ENCODE measurements at places on chromosomes 3 and 15.

- DNase-seq, result no peak
Observed at GRCh38 chr15:45586125-45586524, 1.1 kb upstream of the BLOC1S6 start.

- no peak for DNase-seq
Observed at GRCh38 chr3:151733613-151734012, at the start of gene AADACL2. TSS of gene AADACL2 (plus strand) at chr3:151733927. CDS start at chr3:151734036, 109 bp downstream.

- no peak for DNase-seq
Observed at GRCh38 chr3:126083138-126083445, 832 bp downstream of the SLC41A3 start.

DNA sequence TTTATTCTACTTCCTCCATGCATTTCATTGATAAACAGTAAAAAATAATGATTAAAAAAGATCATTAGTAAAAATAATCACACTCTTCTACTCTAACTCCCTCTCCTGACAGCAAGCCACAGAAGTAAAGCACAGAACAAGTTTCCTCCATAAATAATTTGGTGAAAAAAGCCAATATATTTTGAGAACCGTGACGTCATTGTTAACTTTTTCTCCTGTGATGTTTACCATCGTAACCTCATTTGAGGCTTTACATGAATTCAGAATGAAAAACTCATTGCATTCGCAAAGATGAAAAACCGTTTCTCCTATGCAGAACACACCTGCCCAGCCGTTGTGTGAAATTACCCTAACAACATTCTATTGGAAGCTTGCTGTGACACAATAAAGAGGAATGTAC is 120.7 kb downstream of the NSUN3 start:
- no peak for DNase-seq

DNA sequence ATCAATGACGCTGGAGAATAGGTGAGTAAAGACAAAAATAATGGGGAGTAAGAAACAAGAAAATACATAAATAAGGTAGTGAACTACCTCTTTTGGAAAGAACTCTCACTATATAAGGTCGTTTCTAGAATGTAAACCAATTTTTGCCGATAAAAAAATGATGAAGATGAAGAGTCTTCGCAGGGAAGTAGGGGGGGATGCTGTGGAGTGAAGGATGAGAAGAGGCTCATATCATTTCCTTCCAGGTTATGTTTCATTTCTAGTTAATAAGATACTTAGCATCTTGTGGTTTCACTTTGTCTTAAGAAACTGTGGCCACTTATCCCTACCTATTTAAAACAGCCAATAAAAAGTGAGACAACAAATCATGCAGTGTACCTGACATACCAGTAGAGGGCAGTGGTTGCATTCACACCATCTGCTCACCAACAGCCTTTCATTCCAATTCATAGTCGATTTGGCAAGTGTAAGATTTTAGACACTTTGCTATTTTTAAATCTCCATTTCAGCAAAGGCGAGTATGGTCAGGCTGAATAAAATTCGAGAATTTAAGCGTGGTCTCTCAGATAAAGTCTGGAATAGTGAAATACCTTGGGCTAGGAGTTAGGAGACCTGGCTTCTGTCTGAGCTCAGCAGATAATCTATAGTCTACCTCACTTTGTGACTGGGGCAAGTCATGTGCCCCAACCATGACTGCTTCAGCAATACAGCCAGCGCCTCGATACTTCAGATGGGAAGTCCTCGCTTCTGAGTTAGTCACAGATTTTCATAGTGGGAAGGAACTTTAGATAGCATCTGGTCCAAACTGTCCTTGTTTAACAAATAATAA is 28.9 kb upstream of the ICE2 start:
- no peak for DNase-seq

DNA sequence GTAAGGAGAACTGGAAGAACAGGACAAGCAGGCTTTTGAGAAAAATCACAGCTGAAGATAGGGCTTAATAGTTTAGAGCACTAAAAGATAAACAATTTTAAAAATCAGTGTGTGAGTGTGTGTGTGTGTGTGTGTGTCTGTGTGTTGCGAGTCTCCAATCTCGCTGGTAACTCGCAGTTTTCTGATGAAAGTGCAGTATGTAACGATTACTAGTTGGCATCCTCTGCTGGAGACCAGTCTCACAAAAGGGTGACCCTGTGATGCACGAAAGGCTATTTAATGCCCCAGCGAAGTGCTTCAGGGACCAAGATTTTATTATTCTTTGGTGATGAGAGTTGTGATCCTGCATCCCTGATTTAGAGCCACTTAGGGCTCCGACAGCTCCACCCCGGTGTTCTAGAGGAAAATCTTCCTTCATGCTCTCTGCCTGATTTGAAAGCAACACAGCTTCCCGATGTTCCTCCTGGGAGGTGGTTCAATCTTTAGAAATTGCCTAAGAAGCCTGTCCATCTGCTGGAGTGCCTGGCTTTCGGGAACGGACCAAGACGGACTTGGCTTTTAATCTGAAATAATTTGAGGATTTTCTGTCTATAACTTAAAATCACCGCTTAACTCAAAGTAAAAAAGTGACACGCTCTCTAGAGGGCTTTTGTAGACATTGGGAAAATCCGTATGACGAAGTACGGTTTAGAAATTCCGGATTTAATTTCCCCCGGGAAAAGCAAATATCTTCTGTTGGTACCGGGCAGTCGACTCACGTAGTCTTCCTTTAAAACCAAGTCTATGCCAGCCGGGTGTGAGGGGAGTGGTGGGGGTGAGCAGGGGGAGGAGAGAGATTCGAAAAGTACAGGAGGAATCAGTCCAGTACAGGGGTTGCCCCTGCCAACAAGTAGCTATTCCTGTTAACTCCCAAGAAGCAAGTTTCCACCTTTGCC is 1.1 kb upstream of the ALCAM start:
- no peak for DNase-seq

- no peak for DNase-seq
Observed at GRCh38 chr15:71391421-71392088, 276.3 kb downstream of the THSD4 start.

- no peak for DNase-seq
Observed at GRCh38 chr3:98457543-98457942, 5.5 kb upstream of the OR5K1 start.

DNA sequence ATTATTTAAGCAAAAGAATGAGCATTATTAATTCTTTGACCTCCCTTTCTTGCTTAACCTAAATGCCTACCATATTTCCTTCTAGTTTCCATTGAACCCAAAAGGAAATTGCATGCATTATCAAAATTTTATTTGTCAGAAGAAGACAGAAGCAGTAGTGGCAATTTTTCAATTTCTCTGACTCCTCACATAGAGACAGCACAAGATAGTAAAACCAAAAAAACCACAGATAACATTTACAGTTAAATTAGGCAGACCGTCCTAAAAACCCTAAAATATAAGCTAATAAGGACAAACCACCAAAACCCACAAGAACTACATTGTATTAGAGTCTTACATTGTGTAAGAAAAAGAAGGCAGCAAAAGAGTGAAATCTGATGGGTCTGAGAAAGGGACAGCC is 27.1 kb downstream of the GOLGB1 start:
- DNase-seq, result no peak

- DNase-seq, result no peak
Observed at GRCh38 chr3:155948476-155948875, 78.0 kb downstream of the GMPS start.

- no peak for DNase-seq
Observed at GRCh38 chr3:130627882-130628281, 110.9 kb downstream of the COL6A6 start.

GRCh38 chr3:71723452-71724170 is 1.6 kb downstream of the EIF4E3 start:
- DNase-seq, result no peak

- DNase-seq, result no peak
Observed at GRCh38 chr3:69658514-69659140, 80.6 kb upstream of the MITF start.

GRCh38 chr3:62068337-62068736 is 305.0 kb downstream of the FEZF2 start:
- DNase-seq, result no peak

- DNase-seq, result no peak
Observed at GRCh38 chr3:1798711-1799405, 299.8 kb upstream of the CNTN4 start.

GRCh38 chr3:183917776-183918175 is 33.1 kb upstream of the PARL start:
- DNase-seq, result no peak

DNA sequence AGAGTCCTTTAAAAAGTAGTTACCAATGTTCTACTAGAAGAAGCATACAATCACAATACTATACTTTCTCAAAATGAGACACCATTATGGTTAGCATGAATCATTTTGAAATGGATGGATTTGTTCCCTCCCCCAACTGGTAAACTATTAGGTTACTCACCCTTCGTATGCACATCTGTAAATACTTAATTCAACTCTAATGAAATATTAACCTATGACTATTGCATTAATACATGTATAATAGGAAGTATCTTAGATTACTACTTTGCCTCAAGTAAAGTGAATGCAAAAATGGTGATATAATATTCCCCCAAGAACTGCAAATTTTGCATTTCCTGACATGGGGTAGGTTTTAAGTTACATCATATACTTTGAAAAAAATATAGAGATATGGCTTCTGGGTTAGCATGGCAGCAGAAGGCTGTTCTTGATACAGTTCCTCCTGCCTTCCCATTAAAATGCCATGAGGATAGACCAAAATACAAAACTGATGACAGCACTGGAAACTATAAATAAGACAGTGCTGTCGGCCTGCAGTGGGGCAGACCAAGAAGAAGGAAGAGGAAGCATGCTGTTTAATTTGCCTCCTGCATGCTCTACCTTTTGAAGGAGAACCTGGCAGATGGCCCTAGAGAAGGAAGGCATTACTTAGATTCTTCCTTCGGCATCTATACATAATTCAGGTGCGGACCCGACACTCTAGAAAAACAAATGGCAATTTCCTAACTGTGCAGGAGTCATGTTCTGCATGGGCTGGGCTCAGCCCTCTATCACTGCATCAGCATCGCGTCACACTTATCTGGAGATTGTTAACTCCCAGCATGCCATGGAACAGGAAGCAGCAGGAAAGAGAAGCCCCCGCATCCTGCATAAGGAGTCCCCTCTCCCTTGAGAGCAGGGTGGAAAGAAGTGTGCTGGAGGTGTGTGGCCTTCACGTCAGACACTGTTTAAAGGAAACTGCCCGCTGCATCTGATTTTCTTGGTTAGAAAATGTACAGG is 41.8 kb upstream of the NEO1 start:
- no peak for DNase-seq

DNA sequence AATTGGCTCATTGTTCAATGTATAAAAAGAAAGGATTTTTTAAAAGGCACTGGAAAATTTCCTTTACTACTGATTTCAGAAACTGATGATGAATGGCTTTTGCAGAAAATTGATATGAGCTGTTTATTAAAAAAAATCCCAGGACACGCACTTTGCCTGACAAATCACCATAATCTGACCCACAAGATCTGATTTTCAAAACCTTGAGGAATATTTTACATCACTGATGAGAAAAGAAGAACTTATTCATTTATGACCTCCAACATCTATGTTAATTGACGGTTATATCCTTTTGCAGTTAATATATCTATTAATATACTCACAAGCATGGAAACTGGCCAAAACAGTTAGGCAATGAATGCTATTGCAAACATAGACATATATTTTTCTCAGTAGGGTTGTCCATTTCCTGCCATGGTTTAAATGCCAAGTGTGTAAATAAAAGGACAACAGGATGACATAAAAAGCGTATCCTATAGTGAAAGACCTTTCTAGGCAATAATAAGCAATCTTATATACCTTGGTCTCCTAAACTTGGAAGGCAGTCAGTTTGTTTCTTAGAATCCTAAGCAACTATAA is 109.7 kb upstream of the SLC7A14 start:
- DNase-seq, result no peak

DNA sequence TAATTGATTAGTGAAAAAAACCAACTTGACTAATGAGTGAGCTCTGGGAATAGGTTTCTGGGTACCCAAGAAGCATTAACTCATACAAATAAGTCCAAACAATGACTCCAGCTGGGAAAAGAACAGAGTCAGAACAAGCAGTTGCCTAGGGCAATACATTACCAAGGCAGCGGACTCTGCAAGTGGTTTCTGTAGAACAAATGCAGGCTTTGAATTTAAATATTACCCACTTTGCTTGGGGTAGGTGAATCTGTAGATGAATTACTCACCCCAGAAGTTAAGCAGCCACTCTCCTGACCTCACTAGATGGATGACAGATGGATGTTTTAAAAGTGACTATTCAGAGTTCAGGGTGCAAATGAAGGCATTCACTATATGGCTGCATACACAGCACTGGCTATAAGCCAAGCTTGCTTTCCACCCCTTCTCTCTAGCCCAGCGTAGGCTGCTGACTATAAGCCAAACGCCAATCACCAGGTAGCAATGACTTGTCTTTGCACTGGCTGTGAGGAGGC is 73.1 kb upstream of the BHLHE40 start:
- DNase-seq, result no peak

- no peak for DNase-seq
Observed at GRCh38 chr3:102480139-102480538, 45.3 kb downstream of the ZPLD1 start.

DNA sequence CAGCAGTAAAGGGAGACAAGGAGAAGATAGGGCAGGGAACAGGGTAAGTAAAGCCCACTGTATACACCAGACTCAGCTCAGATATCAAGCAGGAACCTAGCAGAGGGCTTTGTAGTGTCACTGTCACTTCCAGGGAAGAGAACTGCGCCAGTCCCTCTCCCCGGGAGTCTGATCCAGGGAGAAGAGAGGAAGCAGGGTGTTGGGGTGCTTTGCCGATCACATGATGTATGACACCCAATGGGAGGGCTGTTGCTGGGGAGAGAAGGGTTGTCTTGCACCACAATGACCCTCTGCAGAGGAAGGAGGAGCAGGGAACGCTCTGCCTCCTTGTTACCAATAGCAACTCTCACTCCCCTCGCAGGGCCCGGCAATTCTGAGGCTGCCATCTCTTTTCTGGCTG is 147.2 kb upstream of the SLC2A2 start:
- DNase-seq, result no peak

- DNase-seq, result no peak
Observed at GRCh38 chr3:181230258-181230657, 240.7 kb upstream of the DNAJC19 start.

DNA sequence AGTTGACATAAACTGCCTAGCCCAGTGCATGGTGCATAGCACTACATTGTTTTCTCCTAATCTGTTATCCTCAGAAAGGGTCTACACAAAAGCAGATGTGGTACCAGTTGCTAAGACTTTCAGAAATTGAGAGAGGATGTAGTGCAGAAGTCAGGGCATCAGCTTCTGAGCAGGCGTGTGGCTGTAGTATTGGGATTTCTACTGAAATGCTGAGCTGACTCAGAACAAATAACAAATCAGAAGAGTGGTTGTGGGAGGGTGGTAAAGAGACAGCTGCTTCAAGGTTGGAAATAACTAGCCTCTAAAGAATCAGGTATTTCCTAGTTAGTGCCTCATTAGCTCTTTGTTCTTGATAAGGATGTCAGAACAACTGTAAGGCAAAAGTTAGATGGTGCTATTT is 161.3 kb downstream of the AKAP13 start:
- no peak for DNase-seq

GRCh38 chr3:182786564-182787196 is 6.6 kb upstream of the ATP11B start:
- no peak for DNase-seq
